ENCODE measurements at places on chromosomes 6 and 20.

DNA sequence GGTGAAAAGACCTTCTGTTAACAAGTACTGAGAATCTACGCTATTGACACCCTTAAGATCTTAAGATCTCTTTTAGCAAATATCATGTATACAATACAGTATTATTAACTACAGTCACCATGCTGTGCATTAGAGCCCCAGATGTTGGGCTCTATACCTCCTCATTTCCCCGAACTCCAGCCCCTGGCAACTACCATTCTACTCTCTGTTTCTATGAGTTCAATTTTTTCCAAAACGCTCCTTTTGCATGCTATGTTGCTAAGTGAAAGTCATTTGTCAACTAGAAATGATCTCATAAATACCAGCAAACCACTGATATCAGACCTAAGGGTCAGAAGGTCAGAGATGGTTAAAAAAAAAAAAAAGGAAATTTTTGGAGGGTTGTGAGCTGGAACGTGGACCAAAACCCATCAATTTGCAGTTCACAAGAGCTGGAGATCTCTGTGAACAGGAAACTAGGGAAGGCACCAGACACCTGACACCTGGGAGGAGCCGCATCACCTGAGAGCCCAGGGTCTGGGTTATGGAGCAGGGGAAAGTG, 122.0 kb upstream of the KCNK16 start:
- DNase-seq, result no peak

GRCh38 chr6:47402081-47402480, 75.5 kb upstream of the CD2AP start:
- DNase-seq, result no peak

- DNase-seq, result no peak
These were observed 22.6 kb upstream of the SYNDIG1 start for GRCh38 chr20:24446811-24447210.

GRCh38 chr6:41037107-41037900, 1.7 kb downstream of the UNC5CL start:
- no peak for DNase-seq

DNA sequence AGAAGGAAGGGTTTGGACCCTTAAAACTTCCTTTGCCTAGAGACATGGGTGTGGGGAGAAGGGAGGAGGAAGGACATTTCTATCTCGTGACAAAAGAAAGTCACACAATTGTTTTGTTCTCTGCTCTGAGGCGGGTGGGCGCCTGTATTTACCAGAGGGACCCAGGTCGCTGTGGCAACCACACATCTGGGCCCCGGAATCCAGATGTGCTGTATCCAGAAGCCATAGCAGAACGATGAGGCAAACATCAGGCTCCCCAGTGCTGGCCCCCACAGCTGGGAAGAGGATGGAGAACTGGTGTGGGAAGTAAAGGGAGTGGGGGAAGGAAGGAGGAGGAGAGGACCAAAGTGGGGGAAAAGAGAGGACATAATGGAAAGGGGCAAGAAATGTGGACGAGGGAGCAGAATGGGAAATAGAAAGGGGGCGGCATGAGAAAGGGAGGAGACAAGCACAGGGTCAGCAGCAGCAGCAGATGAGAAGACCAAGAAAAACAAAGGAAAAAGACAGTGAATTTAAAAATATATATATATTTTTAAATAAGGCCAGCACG, 3.4 kb upstream of the TNXB start:
- DNase-seq, result no peak

DNA sequence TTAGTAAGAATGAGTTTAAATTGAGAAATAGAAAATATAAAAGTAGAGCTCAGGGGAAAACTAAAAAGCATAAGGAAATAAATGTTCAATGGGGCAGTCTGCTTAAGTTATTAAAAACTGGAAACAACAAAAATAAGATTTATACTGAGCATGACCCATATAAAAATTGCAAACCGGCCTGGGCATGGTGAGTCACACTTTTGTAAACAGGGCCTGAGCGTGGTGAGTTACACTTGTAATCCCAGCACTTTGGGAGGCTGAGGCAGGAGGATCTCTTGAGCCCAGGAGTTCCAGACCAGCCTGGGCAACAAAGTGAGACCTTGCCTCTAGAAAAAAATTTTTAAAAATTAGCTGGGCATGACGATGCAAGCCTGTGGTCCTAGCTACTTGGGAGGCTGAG, 74.6 kb downstream of the TMEM244 start:
- no peak for DNase-seq

GRCh38 chr6:16936893-16937292, 165.0 kb upstream of the STMND1 start:
- DNase-seq, result no peak

DNA sequence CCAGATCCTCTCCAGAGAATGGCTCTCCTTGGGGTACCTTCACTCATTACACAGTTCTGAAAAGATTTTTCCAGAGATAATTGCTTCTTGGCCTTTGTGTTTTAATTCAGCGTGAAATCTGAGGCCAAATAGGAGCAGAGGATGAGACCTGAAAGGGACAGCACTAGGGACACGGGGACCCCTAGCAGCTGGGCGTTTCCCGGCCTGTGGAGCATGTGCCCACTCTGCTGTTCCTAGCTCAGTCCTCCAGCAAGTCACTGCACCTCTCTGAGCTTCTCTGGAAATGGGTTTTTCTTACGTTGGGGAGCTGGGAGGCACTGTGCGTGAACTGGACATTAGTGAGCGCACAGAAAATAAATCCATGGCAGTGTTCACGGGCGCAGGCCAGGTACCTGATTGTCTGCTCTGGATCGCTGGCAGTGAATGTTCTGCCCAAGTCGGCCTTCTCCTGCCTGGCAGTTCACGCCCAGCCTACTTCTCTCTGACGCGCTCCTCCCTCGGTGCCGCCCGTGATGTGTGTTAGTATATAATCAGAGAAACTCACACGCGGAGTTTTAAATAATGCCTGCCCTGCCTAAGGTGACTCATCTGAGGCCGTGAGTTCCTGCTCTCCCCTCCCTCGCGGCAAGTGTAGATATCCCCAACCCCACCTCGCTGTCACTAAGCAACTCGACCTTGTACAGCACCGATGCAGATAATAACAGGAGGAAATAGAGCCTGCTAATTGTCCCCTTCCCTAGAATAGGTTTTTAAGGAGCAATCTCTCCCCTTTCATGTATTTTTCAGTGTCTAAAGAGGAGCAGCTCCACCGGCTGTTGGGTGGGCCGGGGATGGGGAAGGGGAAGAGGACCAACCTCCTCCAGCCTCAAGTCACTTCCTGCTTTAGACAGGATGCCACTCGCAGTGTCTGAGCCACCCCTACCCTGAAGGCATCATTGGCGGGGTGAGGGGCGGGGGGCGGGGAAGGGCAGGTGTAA, 2.7 kb upstream of the TUBB2A start:
- DNase-seq, result no peak

DNA sequence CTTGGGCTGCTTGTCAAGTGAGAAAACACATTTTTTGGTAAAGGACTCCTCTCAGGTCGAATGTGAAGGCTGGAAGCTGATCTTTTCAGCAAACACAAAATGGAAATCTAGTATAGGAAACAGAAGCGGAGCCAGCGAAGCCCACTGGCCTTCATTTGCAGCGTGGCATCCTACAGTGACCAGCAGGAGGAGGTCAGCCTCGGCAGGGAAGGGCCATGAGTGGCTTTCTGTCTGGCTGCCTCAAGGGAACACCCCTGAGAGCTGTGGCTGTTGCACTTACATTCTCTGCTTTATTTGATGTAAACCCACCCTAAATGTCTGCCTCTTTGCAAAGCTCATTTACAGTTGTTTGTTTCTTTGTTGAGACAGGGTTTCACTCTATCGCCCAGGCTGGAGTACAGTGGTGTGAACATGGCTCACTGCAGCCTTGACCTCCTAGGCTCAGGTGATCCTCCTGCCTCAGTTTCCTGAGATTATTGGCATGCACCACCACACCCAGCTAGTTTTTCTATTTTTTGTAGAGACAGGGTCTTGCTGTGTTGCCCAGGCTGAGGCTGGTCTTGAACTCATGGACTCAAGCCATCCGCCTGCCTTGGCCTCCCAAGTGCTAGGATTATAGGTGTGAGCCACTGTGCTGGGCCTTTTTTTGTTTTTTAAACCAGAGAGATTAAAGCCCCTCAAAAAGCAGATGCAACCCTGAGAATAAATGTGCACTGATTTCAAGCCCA, 322.0 kb upstream of the SOX4 start:
- no peak for DNase-seq

- DNase-seq, result no peak
These were observed 482.4 kb upstream of the MMS22L start for GRCh38 chr6:97765461-97765860.

- no peak for DNase-seq
These were observed 44.3 kb downstream of the OR2B2 start for GRCh38 chr6:27867945-27868300.
